ENCODE measurements at places on chromosomes 12 and 14.

DNA sequence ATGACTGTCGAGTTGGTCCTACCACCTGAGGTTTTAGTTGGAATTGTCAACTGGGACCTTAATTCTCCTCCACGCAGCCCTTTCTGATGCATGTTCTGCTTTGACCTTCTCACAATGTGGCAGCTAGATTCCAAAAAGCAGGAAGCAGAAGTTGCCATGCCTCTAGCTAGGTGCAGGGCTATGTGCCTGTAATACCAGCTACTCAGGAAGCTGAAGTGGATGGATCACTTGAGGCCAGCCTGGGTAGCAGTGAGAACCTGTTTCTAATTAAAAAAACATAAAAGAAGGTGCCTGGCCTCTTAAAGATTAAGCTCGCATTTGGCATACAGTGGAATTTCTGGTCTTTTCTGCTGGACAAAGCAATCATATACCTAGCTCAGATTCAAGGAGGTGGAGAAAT is 77.1 kb downstream of the FGD4 start:
- DNase-seq = no peak

- peak; percentile 36 for DNase-seq
These were observed 242.8 kb downstream of the DPF3 start for GRCh38 chr14:72651081-72651480.

GRCh38 chr14:70330596-70330995 is 28.9 kb downstream of the COX16 start:
- no peak for DNase-seq

GRCh38 chr12:39297891-39298290 is 145.0 kb downstream of the KIF21A start:
- no peak for DNase-seq

DNA sequence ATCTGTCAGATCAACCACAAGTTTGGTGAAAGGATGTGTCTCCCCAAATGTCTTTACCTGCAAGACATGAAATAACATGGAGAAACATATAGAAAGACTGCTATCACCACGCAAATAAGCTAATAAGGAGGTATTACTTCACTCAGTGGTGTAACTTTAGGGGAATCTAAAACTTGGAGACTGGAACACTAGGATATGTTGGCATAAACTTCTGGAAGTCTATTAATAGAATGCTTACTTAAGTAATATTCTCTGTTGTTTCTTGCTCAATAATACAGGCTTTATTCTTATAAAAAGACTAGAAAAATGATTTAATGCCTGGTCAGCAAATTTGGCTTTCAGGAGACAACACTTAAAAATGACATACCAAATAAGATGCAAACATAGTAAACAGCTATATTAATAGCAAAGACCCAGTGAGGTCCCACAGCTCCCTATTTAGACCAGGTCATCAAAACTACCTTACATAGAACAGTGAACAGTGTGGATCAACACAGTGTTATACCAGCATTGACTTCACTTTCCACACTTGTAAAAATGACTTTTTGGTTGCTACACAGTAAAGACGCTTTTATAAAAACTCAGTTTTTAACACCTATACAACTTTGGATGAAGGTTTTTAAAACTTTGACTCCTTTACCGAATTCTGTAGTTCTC is 18.9 kb upstream of the HAL start:
- peak; percentile 10 for DNase-seq

- no peak for DNase-seq
These were observed 25.2 kb upstream of the TSPAN8 start for GRCh38 chr12:71183018-71183417.

GRCh38 chr12:99746538-99746937 is 99.0 kb downstream of the GARIN6 start:
- no peak for DNase-seq

- peak; percentile 81 for DNase-seq
These were observed 268.3 kb upstream of the PRKD1 start for GRCh38 chr14:30195941-30196340.

GRCh38 chr12:46965880-46966279 is 113.5 kb upstream of the PCED1B start:
- no peak for DNase-seq

- DNase-seq = no peak
These were observed 377.9 kb upstream of the RGS6 start for GRCh38 chr14:71554323-71554722.

GRCh38 chr12:47114481-47114892 is 34.7 kb upstream of the AMIGO2 start:
- peak; percentile 85 for DNase-seq

DNA sequence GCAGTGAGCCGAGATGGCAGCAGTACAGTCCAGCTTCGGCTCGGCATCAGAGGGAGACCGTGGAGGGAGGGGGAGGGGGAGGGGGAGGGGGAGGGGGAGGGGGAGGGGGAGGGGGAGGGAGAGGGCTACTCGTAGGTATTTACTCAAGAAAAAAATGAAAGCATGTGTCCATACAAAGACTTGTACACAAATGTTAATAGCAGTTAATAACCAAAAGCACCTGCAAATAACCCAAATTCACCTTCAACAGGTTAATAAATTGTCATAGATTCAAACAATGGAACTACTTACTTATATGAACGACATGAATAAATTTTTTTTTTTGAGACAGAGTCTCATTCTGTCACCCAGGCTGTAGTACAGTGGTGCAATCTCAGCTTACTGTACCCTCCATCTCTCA is 152.4 kb downstream of the BRMS1L start:
- DNase-seq = no peak

- DNase-seq = no peak
These were observed 58.1 kb downstream of the NCOR2 start for GRCh38 chr12:124509300-124509675.

DNA sequence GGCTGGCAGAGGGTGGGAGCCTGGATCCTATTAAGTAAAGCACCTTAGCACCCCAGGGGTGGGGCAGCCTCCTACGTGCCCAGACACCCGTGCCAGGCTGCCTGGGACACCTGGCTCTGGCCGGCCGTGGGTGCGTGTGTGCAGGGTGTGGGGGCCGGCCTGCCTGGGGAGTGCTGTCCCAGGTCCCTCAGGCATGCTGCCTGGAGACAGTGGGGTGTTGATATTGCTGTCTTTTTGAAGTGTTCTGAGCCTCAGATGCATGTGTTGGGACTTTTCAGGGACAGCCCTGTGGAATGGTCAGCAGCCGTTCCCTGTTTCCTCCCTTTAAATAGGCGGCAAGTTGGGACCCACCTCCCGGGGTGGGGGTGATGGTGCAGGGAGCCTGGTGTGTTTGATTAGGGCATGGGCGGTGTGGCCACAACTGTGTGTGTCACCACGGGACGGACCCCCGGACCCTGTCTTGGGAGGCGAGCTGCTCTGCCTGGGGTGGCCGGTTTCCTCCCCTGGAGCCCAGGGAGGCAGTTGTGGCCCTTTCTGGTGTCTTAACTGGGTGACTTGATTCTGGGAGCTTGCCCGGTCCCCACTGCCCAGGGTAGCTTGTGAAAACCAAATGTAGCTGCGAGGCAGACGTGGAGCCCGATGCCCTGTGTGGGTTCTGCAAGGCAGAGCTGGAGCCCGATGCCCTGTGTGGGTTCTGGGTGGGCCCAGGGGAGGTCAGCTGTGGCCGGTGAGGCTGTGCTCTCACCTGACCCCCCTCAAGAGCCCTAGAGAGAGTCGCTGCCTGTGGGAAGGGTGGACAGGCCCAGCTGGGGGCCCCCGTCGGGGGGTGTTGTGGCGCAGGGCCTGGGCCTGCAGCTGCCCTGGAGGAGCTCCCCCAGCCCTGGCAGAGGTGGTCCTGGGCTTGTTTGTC is 8.2 kb downstream of the ULK1 start:
- no peak for DNase-seq

DNA sequence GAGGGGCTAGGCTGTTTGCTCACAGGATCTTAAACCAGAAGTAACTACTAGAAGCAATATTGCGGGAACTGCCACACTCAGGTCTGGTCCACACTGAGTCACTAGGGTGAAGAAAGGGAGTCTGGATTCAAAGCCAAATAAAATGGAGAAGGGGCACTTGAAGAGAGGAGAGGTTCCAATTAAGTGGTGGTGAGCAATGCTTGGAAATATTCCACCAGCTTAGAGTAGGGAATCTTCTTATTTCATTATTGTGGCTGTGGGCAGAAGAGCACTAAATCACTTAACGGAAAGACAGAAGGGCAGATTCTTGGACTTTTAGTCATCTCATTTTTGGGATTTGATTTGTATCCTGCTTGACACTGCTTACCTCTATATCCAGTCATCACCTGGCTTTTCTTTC is 48.6 kb upstream of the PPP1R12A start:
- peak; percentile 97 for DNase-seq

DNA sequence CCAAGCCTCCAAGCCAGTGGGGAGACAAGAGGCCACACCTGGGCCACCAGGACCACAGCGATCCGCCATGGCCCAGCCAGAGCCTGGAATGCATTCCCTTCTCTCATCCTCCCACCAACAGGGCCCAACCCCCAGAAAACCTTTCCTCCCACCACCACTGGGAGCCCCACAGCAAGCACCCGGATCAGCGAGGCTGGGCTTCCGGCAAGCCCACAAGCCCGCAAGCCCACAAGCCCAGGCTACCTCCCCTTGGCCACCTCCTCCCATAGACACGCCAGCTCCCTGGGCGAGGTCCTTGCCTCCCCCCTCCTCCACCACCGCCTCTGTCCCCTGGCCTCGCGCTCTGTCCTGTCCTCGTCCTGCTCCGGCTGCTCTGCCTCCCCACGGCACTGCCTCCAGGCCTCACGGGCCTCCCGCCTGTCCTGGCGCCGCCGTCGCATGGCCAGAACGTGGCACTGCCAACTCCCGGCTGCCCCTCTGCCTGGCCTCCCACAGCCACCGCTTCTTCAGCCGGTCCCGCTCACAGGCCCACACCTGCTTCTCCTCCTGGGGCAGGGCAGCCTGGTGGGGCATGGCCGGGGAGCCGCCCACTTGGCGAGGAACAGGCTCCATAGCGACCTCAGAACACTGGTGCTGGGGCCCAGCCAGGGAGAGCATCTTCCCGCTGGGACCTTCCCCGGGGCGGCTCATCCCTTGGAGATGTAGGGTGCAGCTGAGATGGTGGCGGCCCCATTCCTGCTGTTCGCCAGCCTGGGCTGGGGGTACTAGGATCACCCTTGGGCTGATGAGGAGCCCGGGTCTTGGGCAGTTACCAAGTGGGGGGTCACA is 5.6 kb downstream of the CDK2AP1 start:
- DNase-seq = no peak

DNA sequence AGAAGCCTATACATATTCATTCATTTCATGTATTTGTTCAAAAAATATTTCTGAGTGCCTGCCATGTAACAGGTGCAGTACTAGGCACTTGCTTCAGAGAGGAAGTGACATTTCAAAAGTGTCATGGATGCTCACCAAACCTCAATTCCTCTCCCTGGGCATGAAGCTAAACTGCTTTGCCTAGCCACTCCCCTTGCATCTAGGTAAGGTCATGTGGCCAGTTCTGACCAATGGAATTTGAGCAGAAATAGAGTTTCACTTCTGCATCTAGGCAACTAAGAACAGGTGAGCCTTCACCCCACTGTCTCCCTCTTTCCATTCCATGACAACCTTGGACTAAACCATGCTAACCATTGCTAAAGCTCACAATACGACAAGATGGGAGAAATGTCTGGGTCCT is 27.6 kb downstream of the TC2N start:
- no peak for DNase-seq

DNA sequence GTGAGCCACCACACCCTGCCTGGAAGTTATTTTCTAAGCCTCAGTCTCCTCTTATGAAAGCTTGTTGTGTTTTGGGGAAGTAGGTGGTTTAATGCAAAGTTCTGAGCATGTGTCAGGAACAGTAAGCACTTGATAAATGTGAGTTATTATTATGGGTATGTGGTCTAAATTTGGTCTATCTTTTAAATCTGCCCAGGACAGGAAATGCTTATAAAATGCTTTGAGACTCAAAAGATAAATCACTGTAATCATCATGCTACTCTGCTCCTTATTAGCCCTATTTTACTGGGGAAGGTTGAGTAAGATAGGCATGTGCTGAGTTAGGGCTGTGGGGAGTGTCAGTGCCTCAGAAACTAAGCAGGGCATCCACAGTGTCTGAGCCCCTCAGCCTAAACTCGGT is 13.1 kb upstream of the SRSF5 start:
- DNase-seq = no peak

DNA sequence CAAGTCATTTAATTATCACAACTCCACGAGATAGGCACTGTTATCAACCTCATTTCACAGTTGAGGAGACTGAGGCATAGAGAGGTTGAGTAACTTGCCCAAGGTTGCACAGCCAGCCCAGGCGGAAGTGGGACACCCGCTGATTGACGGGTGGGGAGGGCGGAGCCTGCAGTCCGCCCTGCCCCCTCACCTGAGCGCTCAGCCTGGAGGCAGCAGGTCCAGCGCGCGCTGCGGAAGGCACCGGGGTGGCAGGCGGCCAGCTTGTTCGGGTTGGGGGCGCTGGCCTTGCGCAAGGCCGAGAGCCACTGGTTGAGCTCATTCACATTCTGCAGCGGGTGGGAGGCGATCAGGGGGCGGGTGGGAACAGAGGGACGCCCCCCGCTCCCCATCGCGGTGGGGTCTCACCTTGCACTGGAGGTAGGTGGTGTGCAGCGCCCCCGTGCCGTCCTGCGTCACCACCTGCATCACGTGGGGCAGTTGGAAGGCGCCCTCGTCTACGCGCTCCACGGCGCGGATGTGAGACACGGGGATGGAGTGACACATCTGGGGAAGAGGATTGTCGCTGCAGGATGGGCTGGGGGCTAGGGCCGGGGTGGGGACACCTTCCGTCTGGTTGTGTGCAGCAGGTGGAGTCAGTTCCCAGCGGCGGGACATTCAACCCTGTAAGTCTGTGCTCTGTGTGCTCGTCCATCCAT is 31.7 kb downstream of the RASAL1 start:
- no peak for DNase-seq

DNA sequence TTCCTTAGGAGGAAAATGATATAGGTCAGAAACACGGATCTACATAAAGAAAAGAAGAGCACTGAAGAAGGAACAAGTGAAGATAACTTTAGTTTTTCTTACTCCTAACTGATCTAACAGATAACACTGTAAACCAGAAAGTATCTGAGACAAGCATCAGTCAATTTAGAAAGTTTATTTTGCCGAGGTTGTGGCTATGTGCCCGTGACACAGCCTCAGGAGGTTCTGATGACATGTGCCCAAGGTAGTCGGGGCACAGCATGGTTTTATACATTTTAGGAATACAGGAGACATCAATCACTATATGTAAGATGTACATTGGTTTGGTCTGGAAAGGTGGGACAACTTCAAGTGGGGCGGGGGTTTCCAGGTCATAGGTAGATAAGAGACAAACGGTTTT is 23.0 kb downstream of the SAMD15 start:
- no peak for DNase-seq

DNA sequence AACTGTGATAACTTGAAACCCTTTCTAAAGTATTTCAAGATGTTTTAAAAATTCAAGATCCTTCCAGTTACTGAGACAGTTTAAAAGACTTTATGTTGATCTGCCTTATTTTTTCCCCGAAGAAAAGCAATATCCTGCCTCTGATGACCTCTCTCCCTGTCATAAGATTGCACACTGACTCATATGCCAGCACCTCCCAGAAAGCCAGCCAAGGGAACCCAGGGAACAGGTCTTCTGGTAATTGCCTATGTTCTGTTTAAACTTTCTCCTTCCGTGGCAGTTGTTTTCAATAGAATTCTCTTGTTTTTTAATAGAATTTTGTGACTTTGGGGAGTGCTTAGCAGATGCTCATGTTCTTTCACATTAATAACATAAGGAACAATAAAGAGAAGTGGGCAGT is 300.2 kb upstream of the PRKD1 start:
- DNase-seq = peak; percentile 58
